ENCODE measurements at places on chromosomes 7 and 10.
A peak's percentile ranks its signal among the peaks of the same experiment; 100 is the strongest.

GRCh38 chr10:102009801-102010425, 46.1 kb downstream of the ARMH3 start:
- peak; percentile 47 for DNase-seq

DNA sequence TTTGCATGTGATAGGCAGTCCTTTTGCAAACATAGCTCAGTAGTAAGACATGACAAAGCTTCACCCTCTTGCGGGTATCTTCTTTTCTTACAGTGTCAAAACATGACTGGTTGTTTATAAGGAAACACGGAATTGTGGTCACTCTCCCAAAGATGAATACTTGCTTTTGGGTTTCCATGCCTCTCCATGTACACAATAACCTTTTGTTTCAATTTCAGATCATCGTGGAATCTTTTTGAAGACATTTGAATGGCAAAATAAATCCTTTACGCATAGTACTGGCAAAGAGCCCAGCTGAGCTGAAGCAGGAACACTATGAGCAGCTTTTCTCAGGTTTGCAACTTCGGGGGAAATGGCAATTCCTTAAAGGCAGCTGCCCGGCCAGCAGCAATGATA, 156.8 kb upstream of the FRMD4A start:
- no peak for DNase-seq

- DNase-seq: peak; percentile 31
These were observed 46.3 kb upstream of the RNF216 start for GRCh38 chr7:5827755-5828154.

DNA sequence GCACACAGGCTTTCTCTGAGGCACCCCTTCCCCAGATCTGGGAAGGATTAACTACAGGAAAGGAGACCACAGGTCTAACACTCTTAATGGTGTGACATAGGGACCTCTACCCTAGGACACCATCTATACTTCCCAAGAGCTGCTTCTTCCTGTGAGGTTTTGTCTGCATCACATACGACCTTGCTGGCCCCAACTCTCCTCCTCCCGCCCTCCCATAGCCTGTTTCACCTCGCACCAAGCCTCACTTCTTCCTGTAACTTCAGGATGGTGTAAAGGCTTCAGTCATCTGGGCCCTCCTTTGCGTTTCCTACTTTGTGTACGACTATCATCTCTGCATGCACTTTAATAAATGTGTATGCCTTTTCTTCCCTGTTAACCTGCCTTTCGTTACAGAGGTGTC, 274.3 kb downstream of the KLF6 start:
- DNase-seq: no peak

GRCh38 chr10:124864421-124865193, 63.0 kb downstream of the ABRAXAS2 start:
- DNase-seq: peak; percentile 37

Measured in ELF-1 (cell line).